ENCODE measurements at places on chromosomes 2 and 18. TPM values are rescaled to one million over a fixed set of nuclear protein-coding genes. Genes with fewer than 3 reads are reported as not detected.

Gene TCF23
- total RNA-seq, result 0.04 TPM

Gene REG3A
- total RNA-seq, result not detected

Gene FTCDNL1
- 1.4 TPM for total RNA-seq

Gene SLC19A3
- total RNA-seq, result 2.3 TPM

Gene SETBP1
- 0.18 TPM for total RNA-seq

Gene STARD6
- total RNA-seq, result not detected

Gene ALMS1
- 28.8 TPM for total RNA-seq

Gene SLC5A7
- not detected for total RNA-seq

Gene CCL20
- 223 TPM for total RNA-seq

Gene TOGARAM2
- total RNA-seq, result not detected

Gene CTLA4
- not detected for total RNA-seq

- no peak for DNase-seq
These were observed 6.6 kb downstream of the GALNT5 start for GRCh38 chr2:157264099-157264498.

DNA sequence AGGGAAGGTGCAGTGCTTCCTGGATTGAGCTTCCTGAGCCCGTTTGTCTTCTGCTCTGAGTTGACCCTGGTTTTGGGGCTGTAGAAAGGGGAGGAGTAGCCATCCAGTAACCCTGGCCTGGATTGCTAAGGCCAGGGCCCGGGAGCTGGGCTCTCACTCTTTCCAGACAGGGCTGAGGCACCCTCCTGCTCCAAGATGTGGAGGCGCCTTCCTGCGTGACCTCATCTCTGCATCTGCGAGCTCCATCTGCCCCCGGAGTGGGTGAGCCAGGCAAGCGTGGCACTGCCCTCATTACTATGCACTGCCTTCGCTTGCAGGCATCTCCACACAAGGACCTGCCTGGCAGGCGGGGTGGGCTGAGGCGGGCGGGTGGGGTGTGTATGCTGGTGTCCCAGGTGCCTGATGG, 58.0 kb downstream of the RAB31 start:
- DNase-seq, result no peak

DNA sequence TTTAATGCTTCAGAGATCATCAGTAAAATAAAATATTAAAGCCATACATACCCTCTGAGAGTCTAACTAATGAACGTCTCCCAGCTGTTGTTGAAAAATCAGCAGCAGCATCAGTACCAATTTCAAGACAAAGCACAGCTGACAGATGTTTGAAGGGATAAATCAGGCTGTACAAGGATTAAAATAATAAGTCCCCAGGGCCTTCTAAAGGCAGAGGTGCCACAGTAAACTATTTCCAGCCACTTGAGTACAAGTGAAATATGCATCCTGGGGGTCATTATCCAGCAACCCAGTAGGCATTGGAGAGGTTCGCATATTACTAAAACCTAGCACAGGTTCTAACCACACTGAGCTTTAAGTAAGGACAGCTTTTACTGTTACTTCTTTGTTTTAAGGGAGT, 76.9 kb downstream of the NXPH2 start:
- no peak for DNase-seq

- no peak for DNase-seq
These were observed 194.8 kb downstream of the TPGS2 start for GRCh38 chr18:36633961-36634412.

GRCh38 chr2:61535449-61535848, 2.7 kb downstream of the XPO1 start:
- DNase-seq, result no peak

DNA sequence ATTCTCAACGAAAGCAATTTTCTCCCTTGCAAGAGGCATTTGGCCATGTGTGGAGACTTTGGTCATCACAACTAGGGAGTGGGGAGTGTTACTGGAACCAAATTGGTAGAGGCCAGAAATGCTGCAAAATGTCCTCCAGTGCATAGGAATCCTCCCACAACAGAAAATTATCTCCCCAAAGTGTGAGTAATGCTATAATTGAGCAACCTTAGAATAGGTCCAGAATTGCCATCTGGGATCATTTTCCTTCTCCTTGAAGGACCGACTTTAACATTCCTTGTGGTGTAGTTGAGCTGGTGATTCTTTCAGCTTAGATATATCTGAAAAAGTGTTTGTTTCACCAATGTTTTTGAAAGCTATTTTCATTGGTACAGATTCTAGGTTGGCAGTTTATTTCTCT, 111.2 kb upstream of the SMIM21 start:
- no peak for DNase-seq

- no peak for DNase-seq
These were observed 37.7 kb downstream of the COBLL1 start for GRCh38 chr2:164803776-164804466.

DNA sequence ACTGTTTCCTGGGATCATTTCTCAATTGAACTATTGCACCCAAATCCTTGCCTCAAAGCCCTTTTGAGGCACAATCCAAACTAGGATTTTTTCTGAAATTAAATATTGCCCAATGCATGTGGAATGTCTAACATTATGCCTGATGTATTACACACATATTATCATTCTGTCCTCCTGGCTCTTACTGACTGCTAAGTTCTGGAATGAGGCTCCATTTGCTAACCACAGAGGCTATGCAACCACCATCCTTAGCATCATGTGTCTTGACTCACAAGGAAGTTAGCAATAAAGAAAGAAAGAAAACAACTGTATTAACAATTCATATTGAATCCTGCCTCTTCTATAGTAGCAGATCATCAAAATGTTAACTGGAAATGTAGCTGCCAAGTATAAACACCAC, 1142.7 kb downstream of the CNTNAP5 start:
- no peak for DNase-seq

- no peak for DNase-seq
These were observed 204.3 kb downstream of the GULP1 start for GRCh38 chr2:188495969-188496431.

- DNase-seq, result no peak
These were observed 20.1 kb upstream of the ALLC start for GRCh38 chr2:3637692-3638455.

DNA sequence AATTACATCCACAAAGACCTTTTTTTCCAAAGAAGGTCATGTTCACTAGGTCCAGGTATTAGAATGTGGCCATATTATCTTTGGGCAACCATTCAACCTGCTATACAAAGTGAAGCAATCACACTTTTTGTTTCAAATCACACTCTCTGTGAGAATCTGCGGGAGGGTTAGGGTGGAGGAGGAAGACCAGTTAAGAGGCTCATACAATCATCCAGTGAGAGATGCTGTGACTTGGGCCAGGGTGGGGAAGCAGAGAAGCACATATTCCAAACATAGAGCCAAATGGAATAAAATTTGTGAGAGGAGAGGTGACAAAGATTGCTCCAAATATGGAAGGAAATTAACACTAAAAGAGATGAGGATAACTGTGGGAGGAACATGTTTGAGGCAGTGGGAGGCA, 351.6 kb downstream of the CYRIA start:
- DNase-seq, result no peak

GRCh38 chr2:86174445-86174844, 20.8 kb downstream of the IMMT start:
- no peak for DNase-seq

GRCh38 chr18:65751155-65752085, 608 bp downstream of the CDH7 start:
- no peak for DNase-seq

GRCh38 chr2:172089633-172090032, 4.3 kb downstream of the DLX1 start:
- no peak for DNase-seq

- no peak for DNase-seq
These were observed 148.6 kb downstream of the WDR7 start for GRCh38 chr18:56799756-56800155.

DNA sequence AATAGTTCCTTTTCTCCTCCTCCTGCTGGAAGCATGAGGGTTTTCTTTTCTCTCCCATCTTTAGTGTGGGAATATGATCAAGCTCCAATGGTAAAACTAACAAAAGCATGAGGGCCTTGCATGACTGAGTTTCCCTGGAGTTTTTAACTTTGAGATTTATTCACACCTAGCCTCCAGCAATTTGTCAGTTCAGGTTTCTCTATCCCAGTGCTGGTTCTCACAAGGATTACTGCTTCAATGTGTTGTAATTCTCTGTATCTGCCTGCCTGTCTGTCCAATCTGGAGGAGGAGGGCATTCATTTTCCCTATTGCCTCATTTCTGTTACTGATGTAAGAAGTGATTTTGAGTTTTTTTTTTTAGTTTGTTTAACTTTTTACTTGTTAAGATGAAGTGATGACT, 57.6 kb upstream of the RPRM start:
- no peak for DNase-seq

GRCh38 chr2:37877457-37878315, 47.4 kb upstream of the RMDN2 start:
- DNase-seq, result peak; percentile 62

GRCh38 chr2:210540900-210541289, 15.5 kb upstream of the CPS1 start:
- DNase-seq, result no peak

- no peak for DNase-seq
These were observed 118.9 kb upstream of the OTOS start for GRCh38 chr2:240259201-240259923.

GRCh38 chr2:165164201-165164600, 39.6 kb downstream of the SCN3A start:
- no peak for DNase-seq

GRCh38 chr2:69680001-69680675, 36.6 kb upstream of the AAK1 start:
- DNase-seq, result no peak

DNA sequence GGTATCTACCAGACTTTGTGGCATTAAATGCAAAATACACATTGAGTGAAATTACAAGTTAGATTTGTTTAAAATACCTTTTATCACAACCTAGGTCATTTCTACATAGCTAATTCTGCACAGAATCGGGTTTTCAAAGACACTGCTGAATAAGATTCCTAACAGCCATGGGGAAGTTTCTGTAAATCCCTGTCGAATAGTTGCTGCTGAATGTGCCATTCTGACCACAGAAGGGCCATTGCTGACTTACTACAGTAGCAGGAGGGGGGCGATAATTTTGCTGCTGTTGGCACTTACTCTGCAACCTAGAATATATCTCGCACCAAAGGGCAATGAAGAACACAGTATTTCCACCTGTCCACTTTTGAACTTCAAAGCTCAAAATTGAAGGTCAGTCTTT, 232.8 kb downstream of the TCF4 start:
- no peak for DNase-seq
